ENCODE measurements at places on chromosomes 5 and 9.
A peak's percentile ranks its signal among the peaks of the same experiment; 100 is the strongest.

GRCh38 chr9:83754383-83754977 lies 46.7 kb upstream of the UBQLN1 start:
- DNase-seq, result no peak

DNA sequence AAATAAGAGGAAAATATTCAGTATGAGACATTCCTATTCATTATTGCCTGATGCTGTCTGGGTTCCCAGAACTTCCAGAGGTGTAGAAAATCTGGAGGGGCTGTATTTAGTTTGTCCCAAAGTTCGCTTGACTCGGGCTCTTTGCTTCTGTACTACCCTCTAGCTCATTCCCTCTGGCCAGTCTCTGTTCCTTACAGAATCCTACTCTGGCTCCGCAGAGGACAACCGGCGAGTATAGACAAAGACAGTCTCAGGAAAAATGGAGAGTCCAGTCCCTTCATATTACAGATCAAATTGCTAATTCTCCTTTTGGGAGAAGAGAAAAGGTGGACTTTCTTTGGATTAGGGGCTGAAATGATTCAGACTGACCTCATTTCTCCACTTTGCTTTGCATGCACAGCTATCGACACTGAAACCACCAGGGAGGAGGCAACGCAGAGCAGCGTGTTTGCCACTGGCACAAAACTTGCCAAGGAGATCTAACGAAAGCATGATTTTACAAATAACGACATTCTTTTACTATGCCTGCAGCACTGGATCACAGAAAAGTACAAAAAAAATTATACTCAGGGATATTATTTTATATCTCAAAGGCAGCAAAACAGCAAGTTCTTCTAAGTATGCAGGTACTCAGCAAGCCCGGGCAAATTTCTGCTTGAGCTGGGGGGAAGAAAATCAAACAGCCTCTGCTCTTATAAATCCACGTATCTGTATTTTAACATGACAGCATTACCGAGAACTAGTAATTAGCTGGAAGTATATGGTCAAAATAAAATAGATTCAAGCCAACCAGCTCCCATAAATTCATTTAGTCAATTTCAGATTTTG lies 279.7 kb downstream of the NPR3 start:
- DNase-seq, result peak; percentile 33

DNA sequence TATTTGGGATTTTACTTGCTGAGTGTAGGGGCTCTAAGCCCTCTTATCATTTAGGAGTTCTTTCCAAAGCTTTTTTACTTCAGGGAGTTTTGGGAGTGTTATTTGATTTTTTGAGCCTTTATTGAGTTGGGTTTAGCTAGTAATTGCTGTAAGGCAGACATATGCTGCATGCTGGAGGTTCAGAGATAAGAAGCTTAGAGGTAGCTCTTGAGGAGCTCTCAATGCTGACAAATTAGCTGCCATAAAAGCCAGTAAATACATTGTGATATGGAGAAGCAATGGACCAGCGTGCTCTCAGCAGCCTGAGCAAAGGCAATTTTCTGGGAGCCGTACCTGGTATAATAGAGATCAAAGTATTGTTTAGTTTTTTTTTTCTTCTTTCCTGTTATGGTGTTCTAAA lies 11.6 kb downstream of the ARHGEF28 start:
- no peak for DNase-seq

DNA sequence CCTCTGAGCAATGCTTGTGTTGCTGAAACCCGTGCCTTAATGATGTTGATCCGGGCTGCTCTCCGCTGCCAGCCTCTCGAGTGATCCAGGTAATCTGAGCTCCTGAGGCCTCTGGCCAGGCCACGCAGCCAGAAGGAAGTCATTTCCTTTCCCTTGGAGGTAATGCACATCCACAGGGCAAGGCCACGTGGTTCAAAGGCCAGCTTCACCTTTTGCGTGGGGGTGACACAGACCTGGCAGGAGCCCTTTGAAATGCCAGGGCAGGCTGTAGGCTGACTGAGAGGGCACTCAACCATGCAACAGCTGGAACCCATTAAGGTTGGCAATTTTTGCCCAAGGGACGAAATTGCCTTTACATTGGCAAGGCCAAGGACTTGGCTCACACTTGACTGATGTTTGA lies 80.4 kb downstream of the LIX1 start:
- DNase-seq, result peak; percentile 47

DNA sequence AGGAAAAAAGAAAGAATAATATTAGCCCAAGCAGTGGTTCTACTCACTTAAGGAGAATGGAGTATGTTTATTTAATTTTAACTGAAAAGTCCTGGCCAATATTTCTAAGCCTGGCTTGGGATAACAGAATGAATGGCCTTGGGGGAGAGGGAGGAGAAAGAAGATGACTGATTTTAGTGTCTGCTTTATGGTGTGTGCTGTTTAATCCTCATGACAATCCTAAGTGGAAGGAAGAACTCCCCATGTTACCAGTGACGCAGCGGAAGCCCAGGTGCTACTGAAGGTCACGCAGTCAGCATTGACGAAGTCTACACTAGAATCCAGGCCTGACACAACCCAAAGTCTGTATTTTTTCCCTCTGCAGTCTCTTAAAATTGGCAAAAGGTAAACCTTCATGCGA lies 50.5 kb downstream of the PALM2AKAP2 start:
- DNase-seq, result peak; percentile 41

GRCh38 chr5:82723168-82723567 lies 354.0 kb downstream of the TMEM167A start:
- no peak for DNase-seq

- DNase-seq, result peak; percentile 20
Observed at GRCh38 chr5:40551496-40552491, 127.9 kb upstream of the PTGER4 start.

DNA sequence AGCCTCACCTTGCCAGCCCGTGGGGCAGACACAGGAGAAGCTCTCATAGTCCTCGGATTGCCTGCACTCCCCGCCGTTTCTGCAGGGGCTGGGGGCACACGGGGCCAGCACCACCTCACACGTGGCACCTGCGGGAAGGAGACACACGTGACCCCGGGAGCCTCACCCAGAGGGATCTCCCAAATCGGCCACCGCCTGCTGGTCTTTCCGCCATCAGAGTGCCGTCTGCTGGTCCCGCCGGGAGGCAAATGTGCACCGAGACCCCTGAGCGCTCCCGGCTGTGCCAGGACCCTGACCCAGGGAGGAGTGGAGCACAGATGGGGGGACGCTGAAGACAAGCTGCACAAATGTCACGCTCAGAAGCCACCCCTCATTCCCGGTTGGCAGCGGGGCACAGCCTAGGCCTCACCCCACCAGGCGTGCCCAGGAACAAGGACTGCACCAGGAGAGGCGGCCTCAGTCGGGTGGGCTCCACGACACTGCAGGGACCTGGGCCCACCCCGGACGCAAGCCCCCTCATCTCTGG lies 28.4 kb upstream of the SEC16A start:
- no peak for DNase-seq

DNA sequence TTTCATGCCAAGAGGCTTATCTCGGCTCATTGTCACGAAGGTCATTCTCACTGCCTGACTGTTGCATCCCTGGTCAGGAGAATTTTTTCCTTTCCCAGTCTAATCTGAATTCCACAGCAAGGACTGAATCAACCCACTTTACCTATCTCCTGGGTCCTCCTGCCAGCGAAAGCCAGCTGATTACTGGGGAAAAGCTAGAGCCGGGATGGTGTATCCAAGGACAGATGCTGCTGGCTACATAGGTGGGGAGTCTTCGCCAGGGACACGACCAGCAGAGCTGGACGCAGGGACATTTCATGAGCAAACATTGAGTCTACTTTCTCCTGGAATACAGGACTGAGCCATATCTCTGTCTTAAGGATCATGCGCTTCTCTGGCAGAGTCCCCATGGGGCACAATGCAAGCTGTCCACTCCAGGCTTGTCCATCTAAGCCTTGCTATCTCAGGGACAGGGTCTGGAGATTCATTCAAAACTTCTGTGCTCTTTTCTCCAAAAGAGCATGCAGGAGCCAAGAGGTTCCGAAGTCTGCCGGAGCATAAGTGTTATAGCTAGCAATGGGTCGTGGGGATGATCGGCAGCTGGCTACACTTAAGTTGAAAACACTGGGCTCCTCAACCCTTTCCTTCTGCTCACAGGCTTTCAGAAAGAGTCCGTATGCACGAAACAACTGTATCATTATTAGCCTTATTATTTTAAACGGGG lies 6.5 kb upstream of the HAND1 start:
- DNase-seq, result no peak

GRCh38 chr9:3948826-3949556 lies 350.9 kb downstream of the GLIS3 start:
- no peak for DNase-seq

DNA sequence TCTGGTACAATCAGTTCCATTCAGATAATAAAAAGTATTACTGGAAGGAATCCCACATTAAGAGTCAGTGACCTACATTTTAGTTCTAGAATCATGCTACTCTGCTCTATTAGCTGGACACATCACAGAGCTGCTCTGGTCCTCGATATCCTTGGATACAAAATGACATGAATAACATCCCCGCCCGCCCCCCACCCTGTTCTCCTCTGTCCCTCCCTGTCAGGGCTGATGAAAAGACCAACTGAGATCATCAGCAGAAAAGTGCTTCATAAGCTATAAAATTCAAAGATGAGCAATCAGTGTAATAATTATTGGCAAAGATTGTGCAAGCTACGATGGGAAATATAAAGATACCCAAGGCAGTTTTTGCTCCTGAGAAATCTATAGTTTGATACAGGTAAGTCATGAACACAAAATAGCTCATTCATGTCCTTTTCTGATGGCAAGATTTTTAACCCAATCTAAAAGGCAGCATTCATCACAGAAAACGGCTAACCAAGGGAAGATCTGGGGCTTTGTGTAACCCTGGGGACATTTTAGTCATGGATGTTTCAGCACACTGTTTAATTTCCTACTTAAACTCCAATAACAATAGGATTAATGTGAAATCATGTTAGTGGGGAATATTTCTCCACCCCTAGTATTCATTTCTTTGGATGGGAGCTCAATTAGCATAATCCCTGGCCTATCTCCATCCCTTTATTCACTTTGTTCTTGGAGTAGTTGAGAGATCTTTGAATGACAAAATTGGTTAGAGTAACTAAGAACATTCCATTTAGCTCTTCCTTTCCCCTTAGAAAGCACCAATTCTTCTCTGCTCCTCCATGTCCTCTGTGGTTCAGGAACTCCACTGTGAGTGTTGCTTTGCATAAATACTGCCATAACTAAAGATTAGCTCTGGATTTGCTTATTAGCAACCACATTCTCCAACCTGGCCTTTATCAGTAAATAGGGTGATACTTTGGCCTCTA lies 459.4 kb upstream of the GRIA1 start:
- no peak for DNase-seq

DNA sequence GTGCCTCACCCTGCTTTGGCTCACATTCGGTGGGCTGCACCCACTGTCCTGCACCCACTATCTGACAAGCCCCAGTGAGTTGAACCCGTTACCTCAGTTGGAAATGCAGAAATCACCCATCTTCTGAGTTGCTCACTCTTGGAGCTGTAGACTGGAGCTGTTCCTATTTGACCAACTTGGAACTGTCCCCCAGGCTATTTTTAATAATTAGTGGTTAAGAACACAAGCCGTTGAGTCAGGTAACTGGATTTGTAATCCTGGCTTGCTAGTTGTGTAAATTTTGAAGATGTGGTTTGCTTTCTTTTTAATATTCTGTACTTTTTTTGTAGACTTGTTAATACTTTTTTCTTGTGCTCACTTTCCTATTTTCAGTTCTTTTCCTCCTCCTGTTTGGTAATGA lies 81.2 kb downstream of the CNTLN start:
- DNase-seq, result no peak
